ENCODE measurements at places on chromosomes 5 and 9.
A peak's percentile ranks its signal among the peaks of the same experiment; 100 is the strongest.

- DNase-seq: no peak
These were observed 88.3 kb downstream of the PIK3R1 start for GRCh38 chr5:68303754-68304420.

- DNase-seq: no peak
These were observed 36.8 kb downstream of the ERGIC1 start for GRCh38 chr5:172870715-172871461.

GRCh38 chr9:130940693-130941576, 1.9 kb upstream of the FIBCD1 start:
- peak; percentile 70 for DNase-seq

GRCh38 chr5:66144834-66145390, 812 bp downstream of the SREK1 start:
- DNase-seq: peak; percentile 52

DNA sequence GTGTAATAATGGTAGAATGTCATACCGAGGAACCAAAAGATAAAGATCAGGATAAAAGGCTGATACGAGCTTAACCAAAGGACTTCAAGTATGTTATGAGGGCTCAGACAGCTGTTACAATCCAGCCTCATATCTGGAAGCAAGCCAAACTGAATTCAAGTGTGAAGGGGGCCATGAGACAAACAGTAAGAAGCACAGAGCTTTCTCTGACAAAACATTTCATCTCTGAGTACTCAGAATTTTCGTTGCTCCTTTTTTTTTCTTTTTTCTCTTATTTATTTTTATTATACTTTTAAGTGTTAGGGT, 52.9 kb upstream of the CD180 start:
- DNase-seq: no peak

DNA sequence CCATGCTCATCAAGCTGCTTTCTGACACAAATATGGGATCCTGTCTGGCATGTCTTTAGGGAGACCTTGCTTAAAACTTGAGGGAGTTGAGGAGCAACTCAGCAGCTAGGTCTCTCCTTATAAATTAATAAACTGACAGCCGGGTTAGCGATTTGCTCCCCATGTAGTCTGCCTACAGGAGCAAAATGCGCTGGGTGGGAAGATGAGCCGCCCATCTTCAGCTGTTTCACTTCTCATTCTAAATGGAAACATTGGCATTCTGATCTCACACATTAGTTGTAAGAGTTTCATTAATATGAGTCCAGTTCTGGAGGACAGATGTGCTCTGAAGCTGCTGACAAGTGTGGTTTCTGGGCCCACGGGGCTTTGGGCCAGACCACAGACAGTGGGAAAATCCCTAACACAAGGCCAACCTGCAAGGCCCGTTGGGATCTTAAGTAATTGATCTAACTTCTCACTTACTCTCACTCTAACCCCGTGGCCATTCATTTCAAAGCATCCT, 197.0 kb downstream of the MCTP1 start:
- DNase-seq: no peak

DNA sequence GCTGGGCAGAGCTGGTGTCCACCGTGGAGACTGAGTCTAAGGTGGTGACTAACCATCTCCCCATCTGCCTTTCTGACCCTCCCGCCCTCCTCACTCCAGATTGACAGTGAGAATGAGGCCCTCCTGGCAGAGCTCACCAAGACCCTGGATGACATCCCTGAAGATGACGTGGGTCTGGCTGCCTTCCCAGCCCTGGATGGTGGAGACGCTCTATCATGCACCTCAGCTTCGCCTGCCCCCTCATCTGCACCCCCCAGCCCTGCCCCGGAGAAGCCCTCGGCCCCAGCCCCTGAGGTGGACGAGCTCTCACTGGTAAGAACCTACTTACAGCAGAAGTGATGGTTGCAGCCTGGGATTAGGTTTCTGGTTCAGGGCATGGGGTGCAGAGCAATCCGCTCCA, 96.5 kb downstream of the PPARGC1B start:
- no peak for DNase-seq

GRCh38 chr9:87842878-87843585, 39.6 kb upstream of the SPATA31E1 start:
- DNase-seq: no peak

DNA sequence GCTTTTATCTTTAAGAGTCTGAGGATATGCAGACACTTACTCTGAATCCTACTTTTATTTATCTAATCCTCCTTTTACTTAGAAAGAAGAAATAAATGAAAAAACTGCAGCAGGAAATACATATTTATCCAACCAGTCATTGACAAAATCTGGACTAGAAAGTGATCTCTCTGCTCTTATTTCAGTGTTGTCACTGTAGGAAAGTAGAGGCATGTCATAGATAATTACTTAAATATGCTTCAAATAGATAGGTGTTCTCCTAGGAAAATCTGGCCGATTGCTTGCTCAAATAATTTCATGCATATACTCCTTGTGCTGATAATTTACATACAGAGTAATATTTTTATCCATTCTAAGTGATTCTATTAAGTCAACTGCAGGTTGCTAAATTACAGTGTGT, 2001.9 kb upstream of the C9orf72 start:
- no peak for DNase-seq

- no peak for DNase-seq
These were observed 6.6 kb downstream of the PCDH12 start for GRCh38 chr5:141951332-141951781.

DNA sequence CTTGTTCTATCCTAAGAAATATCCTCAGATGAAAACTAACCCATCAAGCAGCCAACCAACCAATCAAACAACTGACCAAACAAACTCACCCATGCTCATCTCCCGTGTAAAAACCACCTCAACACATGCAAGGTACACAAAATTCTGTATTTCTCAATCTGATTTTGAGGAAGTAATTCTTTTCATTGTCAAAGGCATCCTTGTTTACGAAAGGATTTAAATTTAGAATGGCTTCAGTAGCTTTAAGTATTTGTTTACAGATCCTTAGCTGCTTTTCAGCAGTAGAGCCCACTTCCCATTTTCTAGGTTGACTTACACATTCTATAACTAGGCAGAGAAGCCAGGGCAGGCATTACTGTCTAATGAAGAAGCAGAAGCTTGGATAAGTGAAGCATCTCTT, 78.6 kb downstream of the NTRK2 start:
- DNase-seq: no peak

GRCh38 chr9:96113032-96113431, 188.9 kb downstream of the HSD17B3 start:
- no peak for DNase-seq

- DNase-seq: no peak
These were observed 376.4 kb upstream of the TNC start for GRCh38 chr9:115494393-115494792.

DNA sequence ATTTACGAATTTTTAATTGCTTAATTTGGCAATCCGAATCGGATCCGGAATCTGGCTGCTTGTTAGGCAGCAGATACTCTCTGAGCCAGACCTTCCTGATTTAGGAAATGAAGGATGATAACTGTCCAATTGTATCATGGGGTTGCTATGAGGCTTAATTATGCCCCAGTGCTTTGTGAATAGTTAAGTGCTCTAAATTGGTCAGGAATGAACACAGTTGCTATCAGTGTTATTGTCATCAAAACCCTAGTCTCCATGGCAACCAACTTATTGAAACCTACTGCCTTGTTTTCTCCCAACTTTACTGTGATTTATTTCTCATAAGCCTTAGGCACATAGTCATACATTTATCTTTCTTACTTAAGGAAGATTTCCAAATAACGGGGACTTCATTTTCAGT, 47.9 kb downstream of the MAMDC2 start:
- DNase-seq: peak; percentile 74

DNA sequence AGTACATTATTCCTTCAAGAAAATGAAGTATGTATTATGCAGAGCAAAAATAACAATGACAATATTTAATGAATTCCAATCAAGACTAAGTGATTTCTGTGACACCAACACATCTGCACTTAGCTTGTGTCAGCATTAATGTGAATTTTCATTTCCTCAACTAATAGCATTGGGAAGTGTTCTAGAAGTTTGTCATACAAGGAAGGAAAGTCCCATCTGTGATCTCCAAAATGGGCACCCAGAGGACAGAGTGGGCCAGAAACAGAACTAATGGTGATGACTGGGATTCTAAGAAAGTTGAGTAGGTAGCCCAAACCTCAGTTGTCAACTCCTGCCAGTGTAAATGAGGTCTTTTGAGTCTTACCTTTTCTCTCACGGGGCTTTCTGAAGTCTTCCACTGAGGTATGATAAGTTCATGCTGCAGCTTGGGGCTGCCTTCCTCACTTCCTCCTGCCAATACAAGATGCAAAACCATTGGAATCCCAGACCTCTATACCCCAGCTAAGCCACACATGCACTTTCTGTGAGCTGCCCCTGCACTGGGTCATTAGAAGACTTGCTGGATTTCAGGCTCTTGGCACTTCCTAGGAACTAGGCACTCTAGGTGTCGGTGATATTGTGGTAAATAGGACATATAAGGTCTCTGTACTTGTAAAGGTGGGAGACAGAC, 4.9 kb downstream of the ADAM19 start:
- no peak for DNase-seq

- DNase-seq: no peak
These were observed 1.8 kb upstream of the INIP start for GRCh38 chr9:112719696-112720095.

DNA sequence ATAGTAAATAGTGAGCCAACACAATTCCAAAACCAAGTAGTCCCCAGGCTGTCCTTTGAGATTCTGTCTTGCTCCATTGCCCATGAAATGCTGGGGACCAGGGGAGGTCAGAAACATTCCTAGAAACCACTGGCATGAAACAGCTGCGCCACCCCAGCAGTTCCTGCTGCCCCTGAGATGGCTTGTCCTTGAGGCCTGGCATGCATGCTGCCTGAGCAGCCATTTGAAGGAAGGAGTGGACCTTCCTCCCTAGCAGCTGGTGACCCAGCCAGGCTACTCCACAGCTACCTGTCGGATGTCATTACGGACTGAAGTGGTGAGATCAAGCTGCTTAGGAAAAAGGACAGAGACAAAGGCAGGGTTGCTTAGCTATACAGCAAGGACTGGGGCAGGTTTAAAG, 260.6 kb downstream of the DENND1A start:
- no peak for DNase-seq

DNA sequence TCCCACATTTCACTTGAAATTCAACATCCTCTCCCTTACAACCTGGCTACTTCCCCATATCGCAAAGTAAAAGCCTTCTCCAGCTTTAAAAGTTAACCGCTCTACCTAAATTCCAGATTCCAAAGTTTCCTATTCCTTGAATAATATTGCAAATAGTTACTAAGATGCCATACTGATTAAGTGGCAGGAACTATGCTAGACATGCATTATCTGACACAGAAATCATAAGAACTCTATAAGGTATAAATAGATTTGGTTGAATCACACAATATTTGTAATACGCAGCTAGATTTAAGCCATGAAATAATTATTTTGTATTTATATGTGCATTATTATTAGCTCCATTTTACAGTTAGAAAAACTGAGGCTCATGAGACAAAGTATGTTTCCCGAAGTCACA, 92.8 kb downstream of the NFIB start:
- no peak for DNase-seq

- DNase-seq: no peak
These were observed 34.7 kb downstream of the INSL4 start for GRCh38 chr9:5265939-5266338.

- no peak for DNase-seq
These were observed 1577.6 kb downstream of the EFNA5 start for GRCh38 chr5:106093134-106093533.

- DNase-seq: peak; percentile 4
These were observed 23.0 kb downstream of the SLC28A3 start for GRCh38 chr9:84317563-84317962.

GRCh38 chr9:9893837-9894236, 719.0 kb downstream of the PTPRD start:
- DNase-seq: no peak

DNA sequence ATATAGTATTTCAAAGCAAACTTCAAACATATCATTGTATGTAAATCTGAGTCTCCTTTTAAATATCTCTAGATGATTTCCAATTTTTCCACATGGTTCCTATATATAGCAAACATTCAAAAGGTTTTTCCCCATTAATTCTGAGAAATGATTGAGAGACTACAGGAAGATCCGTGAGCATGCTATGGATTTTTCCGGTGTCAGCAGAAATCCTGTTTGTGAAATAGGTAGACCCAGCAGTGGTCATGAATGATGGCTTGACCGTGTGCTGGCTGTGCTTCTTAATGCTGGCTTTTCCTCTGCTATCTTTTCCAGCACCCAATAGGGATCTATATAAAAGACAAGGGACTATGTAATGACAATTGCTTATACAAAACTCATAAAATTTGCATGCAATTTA, 485.3 kb downstream of the PSAT1 start:
- DNase-seq: no peak

DNA sequence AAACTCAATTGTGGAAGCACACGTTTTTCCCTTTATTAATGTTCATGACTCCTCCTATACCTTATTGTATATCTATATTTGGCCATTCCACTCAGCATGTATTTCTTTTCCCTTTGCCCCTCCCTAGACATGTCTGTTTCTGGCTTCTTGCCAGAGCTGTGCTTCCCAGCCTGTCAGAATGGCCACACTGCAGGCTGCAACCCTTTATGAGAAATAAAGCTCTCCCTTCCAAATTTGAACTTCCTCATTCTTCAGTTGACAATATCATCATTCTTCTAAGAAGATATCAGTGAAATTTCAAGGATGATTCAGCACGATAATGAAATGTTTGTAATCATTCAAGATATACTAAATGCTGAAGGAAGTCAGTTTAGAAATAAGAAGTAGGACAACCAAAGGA, 107.6 kb upstream of the PRSS3 start:
- peak; percentile 39 for DNase-seq

DNA sequence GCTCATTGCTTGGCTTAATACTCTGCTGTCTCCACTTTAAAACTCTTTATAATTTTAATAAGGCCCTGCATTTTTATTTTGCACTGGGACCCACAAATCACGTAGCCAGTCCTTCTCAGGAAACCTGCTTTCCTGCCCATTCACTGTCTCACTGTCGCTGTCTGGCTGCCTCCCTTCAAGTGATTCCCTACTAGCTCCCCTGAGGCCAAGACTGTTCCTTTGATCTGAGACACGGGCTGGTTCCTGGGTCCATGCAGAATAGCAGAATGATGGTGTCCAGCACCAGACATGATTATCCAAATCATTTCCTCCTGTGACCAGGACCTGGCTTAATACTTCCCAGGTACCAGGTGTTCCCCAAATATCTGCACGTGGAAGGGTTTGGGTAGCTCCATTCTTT, 597.1 kb upstream of the KLF4 start:
- DNase-seq: no peak

Measured in NCI-H1930 (cell line).